ENCODE measurements at places on chromosomes 3 and 15.

GRCh38 chr15:74958320-74958907 is 1.8 kb upstream of the RPP25 start:
- peak; percentile 46 for DNase-seq

DNA sequence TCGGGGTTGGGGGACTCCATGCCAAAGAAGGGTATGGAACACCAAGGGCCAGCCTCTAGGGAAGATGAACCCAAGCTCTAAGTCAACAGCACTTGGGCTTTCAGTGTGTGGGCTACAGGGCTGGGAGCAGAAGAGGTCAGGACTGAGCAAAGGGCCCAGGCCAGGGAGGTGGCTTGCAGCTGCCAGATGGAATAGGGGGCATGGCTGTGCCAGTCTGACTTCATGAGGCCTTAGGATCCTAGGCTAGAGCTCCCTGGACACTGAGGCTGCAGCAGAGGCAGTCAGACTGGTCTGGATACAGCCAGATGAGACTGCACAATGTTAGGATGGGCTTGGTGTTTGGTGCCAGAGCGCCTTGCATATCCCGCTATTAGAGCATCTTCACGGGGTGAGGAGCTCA is 3.8 kb downstream of the RASGRF1 start:
- DNase-seq, result no peak

DNA sequence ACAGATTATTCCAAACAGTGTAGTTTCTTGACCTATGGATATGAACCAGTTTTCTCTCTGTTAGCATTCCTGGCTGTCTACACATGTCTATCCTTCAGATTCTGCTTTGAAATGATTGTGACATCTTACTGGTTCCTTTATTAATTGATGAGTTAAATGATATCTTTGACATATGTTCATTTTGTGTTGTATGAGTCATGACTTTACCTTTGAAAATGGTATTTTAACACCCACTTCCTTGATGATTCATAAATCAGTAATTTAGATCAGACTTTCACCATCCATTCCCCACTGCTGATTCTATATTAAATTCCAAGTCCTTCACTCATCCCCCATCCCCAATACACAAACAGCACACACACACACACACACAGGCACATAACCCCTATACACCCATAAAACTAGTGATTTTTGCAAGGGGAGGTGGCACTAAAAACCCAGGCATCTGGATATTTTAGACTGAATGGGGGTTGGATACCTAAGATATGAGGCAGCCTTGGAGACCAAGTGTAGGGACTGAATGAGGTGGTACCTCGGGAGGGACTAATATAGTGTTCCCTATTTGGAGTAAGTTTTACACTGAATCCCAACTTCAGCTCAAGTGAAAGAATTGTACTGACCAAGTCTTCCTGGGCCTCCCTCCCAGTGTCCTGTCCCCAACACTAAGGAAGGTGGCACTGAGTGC is 9.7 kb downstream of the CCK start:
- DNase-seq, result no peak

- peak; percentile 24 for DNase-seq
These were observed 1.4 kb downstream of the SOX14 start for GRCh38 chr3:137765310-137766033.

DNA sequence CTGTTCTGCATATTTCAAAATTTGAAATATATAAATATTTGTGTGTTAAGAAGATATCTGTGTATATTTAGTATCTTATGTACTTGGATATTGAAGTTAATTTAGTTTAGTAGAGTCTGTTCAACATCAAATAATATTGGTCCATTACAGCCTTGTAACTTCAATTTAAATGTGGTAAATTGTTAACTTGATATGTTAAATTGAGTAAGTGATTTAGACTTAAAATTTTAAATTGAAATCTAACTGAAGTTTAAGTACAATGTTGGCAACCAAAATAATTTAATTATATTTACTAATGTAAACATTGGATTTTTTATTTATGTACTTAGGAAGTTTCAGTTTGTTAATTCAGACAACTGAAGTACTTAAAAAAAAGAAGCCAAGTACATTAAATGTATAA is 343.9 kb upstream of the DNAJC19 start:
- no peak for DNase-seq

DNA sequence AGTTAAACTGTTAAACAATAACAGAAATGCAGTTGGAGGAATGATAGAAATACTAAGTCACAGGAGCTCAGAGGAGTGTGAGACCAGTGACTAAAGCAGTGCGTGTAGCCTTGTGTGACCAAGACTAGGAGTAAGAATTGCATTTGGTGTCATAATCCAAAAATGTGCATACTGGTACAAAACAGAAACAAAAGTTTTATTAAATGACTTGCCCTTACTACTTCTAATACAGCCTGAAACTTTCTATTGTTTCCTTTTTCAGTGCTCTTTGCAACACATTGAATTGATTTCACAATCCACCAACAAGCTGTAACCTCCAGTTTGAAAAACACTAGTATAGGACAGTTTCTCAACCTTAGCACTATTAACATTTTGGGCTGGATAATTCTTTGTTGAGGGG is 17.1 kb downstream of the SNX1 start:
- DNase-seq, result no peak

DNA sequence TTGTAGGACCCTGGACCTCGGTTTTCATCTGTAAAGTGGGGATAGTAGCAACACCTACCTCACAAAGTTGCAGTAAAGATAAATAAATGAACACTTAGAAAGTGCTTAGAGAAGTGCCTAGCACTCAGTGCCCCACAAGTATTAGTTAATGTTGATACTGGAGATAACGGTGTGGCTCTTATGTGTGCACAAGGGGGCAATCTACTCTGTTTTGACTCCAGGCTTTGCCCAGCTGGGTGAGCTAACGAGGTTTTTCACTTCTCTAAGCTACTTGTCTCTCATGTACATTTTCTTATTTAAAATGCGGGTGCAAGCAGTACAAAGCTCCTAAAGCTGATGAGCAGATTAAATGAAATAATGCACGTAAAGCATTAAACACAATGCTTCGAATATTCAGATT is 193.5 kb upstream of the ICE2 start:
- DNase-seq, result no peak

GRCh38 chr15:81160312-81161159 is 26.5 kb downstream of the CFAP161 start:
- DNase-seq, result no peak

- DNase-seq, result no peak
These were observed 691 bp upstream of the FSIP1 start for GRCh38 chr15:39783244-39783820.

DNA sequence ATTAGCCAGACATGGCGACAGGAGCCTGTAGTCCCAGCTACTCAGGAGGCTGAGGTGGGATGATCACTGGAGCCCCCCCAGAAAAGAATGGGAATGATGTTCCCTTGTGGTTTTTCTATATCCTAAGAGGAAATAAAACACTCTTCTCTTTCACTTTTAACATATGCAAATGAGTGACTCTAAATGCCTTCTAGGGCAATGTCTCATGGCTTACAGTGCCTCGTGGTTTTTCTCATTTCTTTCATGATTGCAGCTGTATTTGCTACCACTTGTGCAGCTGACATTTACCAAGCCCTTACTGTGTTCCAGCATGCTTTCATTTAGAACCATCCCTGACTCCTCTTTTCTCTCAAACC is 26.4 kb downstream of the STOML1 start:
- peak; percentile 71 for DNase-seq

- DNase-seq, result no peak
These were observed 1.5 kb upstream of the SPSB4 start for GRCh38 chr3:141049681-141050080.

DNA sequence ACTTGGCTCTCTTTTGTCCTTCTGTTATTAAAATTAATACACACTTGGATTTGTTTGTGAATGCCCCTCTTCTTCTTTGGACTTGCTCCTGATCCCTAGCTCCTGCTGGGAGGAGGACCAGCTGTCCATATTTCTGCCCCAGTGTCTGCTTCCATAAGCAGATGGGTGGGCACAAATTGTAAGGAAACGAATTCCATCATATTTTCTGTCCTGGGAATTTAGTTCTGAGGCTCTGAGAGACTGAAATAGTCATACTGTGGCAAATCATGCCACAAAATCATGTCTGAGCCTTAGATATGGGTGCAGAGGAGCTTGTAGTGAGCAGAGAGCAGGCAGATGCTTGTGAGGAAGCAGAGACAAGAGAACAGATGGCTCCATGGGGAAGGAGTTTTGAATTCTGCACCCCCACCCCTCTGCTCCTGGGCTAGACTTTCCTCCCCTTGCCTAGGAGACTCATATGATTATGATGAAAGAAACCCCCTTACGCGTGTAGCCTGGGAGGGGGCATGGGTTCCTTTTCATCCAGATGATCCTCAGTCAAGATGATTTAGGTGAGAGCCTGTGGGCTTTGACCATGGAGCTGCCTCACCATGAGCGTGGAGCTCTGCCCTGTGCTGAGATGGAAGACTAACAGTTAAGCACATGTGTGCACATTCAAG is 50.6 kb downstream of the SV2B start:
- DNase-seq, result no peak

- no peak for DNase-seq
These were observed 113.3 kb upstream of the PHLDB2 start for GRCh38 chr3:111745786-111746185.

DNA sequence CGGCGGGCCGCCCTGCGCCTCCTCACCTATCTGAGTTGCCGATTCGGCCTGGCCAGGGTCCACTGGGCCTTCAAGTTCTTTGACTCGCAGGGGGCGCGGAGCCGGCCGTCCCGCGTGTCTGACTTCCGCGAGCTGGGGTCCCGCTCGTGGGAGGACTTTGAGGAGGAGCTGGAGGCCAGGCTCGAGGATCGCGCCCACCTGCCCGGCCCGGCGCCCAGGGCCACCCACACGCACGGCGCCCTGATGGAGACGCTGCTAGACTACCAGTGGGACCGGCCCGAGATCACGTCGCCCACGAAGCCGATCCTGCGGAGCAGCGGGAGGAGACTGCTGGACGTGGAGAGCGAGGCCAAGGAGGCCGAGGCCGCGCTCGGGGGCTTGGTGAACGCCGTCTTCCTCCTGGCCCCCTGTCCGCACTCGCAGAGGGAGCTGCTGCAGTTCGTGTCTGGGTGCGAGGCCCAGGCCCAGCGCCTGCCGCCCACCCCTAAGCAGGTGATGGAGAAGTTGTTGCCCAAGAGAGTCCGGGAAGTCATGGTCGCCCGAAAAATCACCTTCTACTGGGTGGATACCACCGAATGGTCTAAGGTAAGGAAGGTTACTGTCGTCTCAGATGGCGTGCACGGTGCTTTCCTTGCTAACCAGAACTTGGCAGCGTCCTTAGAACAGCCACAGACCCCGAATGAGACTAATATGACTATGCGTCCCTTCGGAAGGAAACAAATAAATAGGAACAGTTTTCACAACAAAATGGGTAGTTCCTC is 567 bp downstream of the TICRR start:
- DNase-seq, result no peak

- DNase-seq, result no peak
These were observed 579.3 kb upstream of the GRM7 start for GRCh38 chr3:6281662-6282061.

DNA sequence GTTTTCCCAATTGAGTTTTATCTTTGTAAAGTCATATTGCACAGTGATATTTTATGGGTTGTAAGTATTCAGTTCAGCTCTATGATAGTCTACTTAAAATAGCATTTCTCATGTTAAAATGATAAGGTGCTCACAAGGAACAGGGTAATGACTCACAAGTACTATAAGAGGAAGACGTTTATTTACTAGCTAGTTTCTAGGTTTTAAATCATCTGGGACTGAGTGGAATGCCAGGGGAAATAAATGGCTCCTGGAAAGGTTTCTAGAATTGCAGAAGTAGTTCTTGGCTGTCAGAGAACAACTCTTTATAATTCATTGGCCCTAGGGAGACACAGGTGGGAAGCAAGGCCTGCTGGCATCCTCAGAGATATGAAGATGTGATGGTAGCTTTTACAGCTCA is 112.8 kb downstream of the CHDH start:
- no peak for DNase-seq

- no peak for DNase-seq
These were observed 42.2 kb downstream of the GOLGA6L10 start for GRCh38 chr15:82306791-82307713.

DNA sequence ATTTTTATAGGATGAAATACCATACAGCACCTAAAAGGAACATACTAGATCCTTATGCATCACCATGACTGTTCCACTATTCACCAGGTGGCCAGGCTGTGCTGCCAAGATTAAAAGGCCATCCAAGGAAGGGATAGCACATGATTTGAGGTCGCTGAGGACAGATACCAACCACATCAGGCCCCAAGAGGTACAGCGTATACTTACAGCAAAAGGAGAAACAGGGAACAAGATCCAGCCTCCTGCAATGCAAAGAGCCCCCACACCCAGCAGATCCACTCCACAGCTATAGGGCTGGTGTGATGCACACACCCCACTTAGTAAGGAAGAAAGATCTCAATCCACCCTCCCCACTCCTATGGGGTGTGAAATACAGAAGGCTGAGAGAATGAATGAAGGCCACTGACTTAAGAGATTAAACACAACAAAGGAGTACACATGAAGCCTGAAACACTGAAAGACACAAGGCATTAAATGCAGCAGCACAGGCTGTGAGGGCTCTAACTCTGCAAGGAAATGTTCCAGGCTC is 32.0 kb upstream of the ZNF445 start:
- no peak for DNase-seq

- DNase-seq, result peak; percentile 76
These were observed 63.5 kb upstream of the KLF13 start for GRCh38 chr15:31262901-31263671.

- DNase-seq, result no peak
These were observed 43.3 kb downstream of the RASGRP1 start for GRCh38 chr15:38521316-38521715.

GRCh38 chr15:70245932-70246622 is 148.4 kb upstream of the TLE3 start:
- DNase-seq, result no peak

- peak; percentile 64 for DNase-seq
These were observed 15.6 kb downstream of the TEX264 start for GRCh38 chr3:51686512-51687215.

- DNase-seq, result no peak
These were observed 71.2 kb downstream of the GOLIM4 start for GRCh38 chr3:168024537-168024941.

DNA sequence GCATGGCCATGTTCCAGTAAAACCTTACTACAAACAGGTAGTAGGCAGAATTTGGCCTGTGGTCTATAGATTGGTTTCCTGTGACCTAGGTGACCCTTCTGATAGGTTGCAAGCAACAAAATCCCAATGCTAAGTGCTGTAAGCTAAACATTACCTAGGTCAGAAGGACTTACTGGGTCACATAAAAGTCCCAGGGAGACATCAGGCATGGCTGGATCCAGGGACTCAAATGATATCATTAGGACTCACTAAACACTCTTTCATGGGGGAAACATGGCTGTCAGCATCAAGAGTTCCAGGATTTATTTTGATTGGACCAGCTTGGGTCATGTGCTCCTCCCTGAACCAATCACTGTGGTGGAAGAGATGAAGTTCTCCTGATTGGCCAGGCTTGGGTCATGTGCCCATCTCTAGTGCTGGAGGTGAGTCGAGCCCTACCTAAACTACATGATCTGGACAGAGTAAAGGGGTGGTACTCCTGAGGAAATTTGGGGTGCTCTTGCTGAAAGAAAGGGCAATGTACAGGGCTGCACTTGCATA is 16.8 kb upstream of the SLC6A1 start:
- DNase-seq, result no peak

DNA sequence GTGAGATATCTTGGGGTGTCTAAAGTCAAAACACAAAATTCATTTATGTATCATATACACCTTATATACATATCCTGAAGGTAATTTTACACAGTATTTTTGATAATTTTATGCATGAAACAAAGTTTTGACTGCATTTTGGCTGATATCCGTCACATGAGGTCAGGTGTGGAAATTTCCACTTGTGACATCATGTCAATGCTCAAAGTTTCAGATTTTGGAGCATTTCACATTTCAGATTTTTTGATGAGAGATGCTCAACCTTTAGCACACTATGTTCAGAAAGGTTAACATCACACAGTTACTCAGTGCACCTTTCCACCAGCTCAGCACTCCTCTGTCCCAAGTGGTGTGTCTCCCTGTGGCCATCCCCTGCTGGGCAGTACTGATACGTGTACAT is 37.7 kb upstream of the CPB1 start:
- no peak for DNase-seq

All from GM13976 (cell line).